Muscle of arm (tissue), 14 donors: ENCODE measurements at places on chromosomes 1 and 21.

DNA sequence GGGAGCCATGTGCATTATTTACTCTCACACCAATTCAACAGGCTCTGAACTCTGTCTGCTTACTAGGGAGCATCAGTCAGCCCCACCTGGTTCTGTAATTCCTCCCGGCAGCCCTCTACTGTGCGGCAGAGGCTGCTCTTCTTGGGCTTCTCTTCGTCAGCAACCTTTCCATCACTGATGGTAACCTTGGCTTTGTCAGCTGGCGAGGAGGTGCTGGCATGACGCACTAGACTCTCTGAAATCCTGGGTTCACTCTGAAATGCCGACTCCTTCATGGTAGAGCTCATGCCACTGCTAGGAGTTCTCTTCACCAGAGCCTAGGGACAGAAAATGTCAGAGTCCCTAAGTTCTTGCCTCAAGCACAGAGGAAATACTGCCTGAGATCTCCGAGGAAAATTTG, 49.2 kb downstream of the UBR4 start:
- DNase-seq: no peak

- DNase-seq: no peak
Observed at GRCh38 chr1:58769809-58770320, 14.0 kb downstream of the JUN start.

GRCh38 chr21:32917362-32918135, 108.2 kb upstream of the OLIG2 start:
- DNase-seq: no peak

- no peak for DNase-seq
Observed at GRCh38 chr1:2505461-2505994, 20.9 kb downstream of the PANK4 start.

- no peak for DNase-seq
Observed at GRCh38 chr1:89556726-89557444, 32.3 kb downstream of the LRRC8B start.
